NCI-H1417 treated with DMSO at 0.1 percent for 48 hours (cell line): ENCODE measurements at places on chromosomes 1 and 21.

DNA sequence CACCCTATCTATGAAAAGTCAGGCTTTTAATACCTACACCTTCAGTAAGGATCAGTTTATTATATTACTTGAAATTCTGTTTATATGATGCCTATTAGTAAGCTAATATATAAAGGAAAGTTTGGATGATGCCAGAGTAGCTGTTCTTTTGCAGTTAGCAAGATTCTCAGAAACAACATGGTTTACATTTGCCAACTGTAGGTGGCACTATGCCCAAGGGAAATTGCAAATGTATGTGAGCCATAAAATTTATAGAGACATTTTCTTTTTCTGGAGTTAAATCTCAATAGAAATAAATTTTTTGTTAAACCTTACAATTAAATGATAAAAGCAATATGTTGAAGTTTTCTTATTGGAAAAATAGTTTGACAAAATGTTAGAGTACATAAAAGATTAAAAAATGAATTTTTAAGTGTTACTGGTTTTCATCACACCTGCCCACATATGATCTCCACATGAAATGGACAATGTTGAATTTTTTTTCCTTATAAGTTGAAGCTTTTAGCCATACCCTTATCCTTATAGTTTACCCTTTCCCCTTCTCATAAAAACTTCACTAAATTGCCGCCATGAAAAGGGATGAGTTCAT is 32.1 kb upstream of the EPHX4 start:
- peak; percentile 2 for DNase-seq

GRCh38 chr1:233105225-233105624 is 154.8 kb downstream of the NTPCR start:
- no peak for DNase-seq

DNA sequence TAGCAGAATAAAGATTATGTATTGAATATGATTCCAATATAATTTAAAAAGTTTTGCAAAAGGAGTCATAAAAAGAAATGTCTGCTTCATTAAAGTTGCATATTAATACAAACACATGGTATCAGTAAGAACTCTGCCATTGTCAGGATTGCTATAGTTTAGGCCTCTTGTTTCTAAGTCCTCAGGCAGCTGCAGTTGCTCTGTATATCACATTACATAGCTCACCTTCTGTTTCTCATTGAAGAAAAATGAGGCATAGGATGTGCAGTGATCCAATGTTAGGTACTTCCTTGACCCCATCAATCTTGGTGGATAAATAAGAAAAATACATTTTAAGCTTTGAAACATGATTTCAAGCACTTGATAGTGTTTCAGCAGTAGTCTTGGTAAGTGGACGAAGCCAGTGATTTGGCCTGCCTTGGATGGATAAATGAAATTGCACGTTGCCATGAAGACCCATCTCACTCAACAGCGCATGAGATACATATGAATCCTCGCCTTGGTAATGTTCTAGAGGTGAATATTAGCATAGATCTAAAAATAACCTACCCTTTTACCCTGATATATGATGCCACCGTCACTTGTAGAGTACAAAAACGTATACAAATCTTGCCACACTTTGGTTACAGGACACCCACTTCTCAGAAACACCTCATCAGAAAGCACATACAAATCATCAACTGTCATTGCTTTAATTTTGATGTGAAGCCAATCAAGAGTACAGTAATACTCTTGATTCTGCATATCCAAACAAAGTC is 25.3 kb downstream of the ZFYVE9 start:
- no peak for DNase-seq

DNA sequence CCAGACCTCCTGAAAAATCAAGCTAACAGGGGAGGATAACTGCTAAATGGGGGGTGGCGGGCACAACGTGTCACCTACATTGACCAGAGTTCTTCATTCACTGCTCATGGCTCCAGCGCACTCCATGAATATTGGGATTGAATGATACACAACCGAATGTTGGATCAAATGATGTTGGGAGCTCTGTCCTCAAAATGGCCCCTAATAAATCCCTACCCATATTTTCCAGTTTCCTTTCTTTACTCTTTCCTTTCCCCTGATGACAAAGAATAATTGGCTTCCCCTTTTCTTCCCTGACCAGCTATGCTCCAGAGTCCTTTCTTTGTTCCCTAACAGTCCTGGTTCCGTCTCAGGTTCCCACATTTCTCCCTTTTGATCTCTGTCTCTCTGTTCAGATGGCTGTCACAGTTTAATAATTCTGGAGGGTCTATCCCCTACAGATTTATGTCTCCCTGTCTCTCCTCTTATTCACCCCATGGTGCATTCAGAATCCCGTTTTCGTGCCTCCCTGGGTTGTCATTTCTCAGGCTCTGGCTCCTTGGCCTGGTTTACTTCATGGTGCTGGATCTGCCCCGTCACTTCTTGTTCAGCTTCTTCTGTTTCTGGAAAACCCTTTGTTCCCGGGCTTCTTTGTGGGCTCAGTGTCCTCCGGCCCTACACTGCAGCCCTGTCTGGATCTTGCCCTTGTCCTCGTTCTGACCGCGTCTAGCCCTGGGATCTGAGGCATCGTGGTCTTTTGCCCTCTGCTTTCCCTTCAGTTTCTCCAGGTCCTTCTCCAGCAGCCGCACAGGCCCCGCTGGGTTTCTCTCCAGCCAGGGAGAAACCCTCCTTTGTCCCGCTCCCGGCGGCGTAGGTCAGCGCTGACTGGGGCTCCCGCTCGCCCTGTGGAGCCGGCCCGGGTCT is 78.3 kb downstream of the NDUFS5 start:
- no peak for DNase-seq

DNA sequence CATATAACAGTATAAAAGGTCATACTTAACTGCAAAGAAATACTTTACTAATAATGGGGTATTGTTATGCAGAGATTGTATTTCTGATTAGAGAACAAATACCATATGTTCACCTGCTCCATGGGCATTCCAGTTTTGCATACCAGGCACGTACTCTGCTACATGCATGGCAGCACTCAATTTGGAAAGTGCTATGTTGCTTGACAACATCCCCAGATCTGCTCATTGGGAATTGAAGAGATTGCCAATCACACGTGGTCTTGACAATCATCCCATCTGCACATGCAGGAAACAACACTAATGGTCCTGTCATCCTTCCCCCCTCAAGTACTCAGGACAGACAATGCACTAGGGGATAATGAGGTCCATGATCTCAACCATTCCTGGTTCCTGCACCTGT is 63.4 kb upstream of the PDE4B start:
- DNase-seq = no peak

DNA sequence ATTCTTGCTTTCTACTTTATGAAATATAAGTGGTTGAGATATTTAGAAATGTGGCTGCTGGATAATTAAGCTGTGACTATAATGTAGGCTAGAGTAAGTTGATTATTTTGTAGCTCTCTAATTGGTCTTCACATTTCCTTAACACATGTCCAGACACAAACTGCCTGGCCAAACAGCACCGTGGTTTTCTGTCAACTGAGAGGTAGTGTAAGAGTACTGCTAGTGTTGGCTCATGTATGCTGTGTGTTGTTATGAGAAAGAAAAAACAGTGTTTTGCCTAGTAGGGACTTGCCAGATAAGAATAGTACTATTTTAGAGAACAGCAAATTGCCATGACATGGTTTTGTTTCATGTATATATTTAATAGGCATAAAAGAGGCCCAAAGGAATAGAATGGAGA is 37.1 kb downstream of the TMED5 start:
- DNase-seq = no peak
